Mesenteric fat pad (tissue), 1 donor: ENCODE measurements at places on chromosomes 1 and 21. TPM values are rescaled to one million over a fixed set of nuclear protein-coding genes. Genes with fewer than 3 reads are reported as not detected.

DNA sequence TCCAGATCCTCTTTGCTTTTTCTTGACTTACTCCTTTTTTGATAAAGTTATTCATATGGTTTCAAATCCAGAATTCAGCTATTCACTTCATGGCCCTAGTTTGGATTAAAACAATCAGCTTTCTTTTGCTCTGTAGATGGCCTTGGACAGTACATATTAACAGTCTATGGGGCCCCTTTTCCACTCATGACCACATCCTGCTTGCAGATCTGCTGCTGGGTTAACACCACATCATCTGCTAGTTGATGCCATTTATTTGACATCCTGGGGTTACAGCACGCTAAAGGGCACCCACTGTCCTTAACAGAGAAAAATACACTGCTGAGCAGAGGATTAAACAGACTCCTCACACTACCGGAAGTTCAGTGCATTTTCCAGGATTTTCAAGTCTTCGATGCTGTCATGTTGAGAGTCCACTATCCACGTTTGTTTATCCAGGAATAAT, 941 bp upstream of the IFI16 start:
- DNase-seq: no peak

GRCh38 chr1:32774950-32775634, 42.1 kb downstream of the YARS1 start:
- no peak for DNase-seq

- no peak for DNase-seq
Observed at GRCh38 chr1:10694274-10694632, 102.2 kb downstream of the CASZ1 start.

GRCh38 chr1:191690931-191691330, 467.3 kb upstream of the RGS18 start:
- no peak for DNase-seq

PADI4 gene
- total RNA-seq: 7.0 TPM

DNA sequence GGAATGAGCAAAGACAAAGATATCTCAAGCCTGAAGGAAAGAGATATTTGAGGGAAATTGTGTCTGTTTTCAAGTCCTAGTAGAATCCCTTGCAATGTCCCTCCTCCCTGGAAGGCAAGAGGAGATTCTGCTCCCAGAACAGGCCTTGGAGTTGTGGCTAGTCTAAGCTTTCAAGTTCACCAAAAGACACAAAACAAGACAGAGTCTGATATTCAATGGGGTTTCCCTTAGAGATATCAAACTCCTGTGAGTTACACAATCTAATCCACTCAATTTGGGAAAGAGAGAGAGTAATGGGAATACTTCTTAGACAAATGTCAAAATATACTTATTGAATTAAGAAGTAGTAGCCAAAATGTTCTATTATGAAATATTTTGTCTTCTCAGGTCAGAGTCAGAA, 162.8 kb upstream of the ADAMTS5 start:
- no peak for DNase-seq

- DNase-seq: no peak
Observed at GRCh38 chr1:81044708-81045107, 756.0 kb upstream of the ADGRL2 start.

GRCh38 chr1:195530961-195531360, 1077.3 kb downstream of the KCNT2 start:
- DNase-seq: no peak

DNA sequence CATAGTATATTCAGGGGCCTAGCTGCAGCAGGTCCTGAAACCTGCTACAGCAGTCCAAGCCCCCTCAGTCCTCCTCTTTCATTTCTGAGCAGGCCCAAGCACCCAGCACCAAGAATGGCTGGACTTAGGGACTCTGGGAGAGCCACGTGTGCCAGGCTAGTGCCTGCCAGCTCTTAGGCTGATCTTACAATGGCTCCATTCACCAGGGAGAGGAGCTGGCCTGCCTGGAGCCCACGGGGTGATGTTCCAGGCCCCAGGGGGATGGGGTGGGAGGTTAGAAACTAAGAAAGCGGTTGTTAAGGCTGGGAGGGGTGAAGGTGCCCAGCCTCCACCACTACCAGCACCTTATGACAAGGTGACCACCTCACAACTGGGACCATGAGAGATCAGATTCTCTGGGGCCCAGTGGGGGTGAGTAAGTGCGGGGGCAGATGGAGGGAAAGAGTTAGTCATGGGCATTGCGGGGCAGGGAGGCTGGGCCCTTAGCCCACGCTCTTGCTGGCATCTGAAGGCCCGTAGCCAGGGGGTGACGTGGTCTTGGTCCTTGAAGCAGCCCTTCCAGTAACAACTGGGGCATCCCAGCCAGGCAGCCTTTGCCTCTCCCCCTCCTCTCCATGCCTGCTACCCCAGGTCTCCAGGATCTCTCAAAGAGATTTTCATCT, 30.3 kb upstream of the CLIC4 start:
- DNase-seq: no peak

DNA sequence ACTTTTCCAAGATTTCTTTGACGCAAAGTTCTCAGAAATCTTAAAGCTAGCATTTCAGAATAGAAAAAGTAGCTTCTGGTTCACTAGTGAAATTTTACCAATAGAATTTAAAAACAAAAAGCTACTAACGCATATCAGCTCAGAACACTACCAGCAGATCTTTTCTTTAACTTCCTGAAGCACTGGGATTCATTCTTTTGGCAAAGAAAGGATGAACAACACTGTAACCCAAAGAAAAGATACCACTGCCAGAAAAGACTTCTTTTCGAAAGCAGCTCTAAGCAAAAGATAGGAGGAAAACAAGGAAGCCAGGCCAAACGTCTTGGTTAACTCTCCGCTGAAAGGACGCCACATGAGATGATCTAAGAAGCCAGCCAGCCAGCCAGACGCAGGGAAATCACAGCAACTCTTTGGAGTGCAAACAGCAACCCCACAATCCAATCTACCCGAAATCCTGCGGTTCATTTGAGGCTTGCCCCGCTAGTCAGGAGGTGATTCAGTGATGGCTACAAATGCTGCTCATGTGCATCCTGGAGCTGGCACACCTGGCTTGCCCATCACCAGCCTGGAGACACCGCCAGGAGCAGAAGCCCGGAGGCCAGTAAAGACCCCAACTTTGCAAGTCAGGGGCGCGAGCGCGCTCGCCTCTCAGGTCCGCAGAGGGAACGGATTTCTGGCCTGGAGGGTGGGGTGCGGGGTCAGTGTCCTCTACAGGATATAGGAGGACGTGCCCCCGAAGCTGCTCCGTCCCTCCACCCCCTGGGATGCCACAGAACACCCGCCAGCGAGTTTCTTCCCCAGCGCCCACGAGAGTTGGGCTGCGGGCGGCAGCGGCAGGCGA, 812 bp downstream of the NBPF1 start:
- DNase-seq: peak; percentile 94

ATP1B1 gene
- 13.4 TPM for total RNA-seq

DNA sequence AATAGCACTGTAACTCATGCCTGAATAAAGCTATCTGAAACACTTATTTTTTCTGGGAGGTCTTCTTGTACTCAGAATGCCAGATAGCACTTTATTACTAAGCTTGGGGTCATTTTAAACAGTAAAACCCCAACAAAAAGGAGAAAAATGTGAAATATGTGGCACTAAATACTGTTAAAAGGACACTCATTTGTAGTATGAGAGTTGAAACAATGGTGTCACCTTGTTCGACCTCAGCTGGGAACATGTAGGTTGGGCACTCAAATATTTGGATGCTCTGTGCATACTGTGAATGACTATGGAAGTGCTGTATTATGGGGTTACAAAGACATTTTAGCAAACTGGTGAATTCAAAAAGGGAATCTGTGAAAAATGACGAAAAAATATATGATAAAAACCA, 53.9 kb downstream of the SELENOF start:
- DNase-seq: no peak

- DNase-seq: no peak
Observed at GRCh38 chr1:223645903-223646302, 19.6 kb downstream of the CAPN8 start.

RAB25 gene
- not detected for total RNA-seq

DNA sequence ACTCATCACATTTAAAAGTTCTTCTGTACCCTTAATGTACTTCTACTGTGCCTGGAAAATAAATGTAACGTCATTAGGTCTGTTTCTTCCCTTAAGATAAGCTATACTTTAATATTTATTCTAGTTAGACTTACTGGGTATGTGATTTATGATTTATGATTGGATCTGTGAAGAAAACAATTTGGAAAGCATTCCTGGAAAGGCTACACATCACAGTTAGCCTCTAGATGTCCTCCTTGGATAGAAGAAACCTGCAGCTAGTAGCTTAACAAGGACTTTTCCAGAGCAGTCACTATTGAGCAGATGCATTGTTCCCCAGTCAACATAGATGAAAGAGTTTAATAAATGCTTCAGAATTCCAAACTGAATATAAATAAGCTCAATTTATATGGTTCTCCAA, 22.2 kb upstream of the ABL2 start:
- DNase-seq: no peak

- DNase-seq: peak; percentile 86
Observed at GRCh38 chr21:44723177-44724131, 12.1 kb upstream of the TSPEAR start.

CD1E gene
- total RNA-seq: not detected

DNA sequence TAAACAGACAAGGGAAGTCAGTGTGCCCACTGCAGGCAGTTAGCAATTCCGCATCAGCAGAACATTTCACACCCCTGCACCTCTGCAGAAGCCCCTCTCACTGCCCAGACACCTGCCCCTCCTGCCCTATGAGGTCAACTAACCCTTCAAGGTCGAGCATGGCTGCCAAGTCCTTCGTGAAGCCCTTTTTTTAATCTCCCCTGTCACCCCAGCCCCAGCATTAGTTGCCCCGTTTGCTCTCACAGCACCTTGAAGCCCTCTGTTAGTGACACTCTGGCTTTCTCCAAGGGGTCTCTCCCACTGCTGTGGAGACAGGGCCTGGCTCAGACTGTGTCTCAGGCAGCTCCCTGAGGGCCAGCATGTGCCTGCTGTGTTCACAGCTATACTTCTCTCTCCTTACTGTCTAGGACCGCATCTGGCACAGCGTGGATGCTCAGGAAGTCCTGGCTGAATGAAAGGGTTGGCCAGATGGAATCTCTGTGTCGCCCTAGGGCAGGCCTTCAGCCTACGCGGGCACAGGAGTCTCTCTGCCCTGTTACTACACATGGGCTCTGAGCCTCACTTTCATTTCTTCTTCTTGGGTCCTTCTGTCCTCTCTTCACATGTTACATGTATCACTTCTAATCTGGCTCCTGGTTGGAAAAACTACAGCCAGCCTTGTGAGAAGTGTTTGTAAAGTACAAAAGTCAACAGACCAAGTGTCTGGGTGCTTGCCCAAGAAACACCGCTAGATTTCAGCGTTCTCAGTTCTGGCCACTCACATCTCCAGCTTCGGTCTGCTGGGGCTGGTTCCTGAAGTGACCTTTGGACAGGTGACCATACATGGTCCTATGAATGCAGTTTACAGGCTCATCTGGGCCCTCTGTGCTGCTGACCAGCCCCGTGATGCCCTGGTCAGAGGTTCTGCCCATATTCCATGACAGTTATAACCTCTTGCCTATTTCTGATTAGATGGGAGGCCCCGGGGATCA, 19.7 kb downstream of the SLC2A1 start:
- DNase-seq: no peak

GRIK3 gene
- total RNA-seq: not detected

IRF2BP2 gene
- 108 TPM for total RNA-seq

DNA sequence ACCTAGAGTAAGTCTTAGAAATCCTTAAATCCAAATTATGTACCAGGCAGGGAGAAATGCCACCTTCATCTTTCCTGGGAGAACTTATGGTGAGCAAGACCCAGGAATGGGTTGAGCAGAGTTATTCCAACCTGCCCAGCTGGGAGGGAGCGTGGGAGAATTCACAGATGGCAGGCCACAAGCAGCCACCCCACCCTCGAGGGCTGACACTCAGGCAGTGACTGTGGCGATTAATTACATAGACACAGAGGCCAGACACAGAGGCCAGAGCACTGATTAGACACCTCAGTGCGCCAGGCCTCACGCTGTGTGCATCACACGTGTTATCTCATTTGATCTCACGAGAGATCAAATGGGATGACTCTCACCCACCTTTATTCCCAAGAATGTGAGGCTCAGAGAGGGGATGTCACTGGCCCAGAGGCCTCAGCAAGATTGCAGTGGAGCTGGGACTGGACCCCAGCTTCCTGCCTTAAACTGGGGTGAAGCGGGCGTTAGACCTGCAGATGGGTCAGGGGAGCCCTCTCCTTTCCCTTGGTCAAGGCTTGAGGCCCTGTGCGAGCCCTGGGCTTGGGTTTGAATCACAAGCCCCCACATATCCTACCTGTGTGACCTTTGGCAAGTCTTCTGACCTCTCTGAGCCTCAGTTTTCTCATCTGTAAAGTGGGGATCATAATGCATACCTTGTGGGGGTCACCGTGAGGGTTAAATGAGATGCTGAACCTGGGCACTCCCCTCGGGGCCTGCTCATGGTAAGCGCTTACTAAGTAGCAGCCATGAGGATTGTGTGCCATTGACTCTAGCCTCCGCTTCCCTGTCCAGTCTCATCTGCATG, 28.8 kb upstream of the PADI4 start:
- no peak for DNase-seq

GRCh38 chr1:220511179-220511578, 16.8 kb upstream of the MARK1 start:
- no peak for DNase-seq

DNA sequence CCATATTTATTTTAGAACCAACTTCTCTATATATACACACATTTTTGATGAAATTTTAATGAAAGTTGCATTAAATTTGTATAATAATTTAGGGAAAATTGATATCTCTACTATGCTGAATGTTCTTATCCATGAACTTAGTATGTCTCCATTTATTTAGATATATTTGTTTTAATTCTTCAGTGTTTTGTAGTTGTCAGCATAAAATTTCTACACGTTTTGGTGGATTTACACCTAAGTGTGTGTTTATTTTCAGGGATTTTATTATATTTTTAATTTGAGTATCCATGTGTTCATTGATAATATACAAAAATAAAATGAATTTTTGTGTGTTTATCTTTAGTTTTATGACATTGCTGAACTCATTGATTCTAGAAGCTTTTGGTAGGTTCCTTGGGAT, 36.7 kb downstream of the PCBP3 start:
- DNase-seq: no peak

- DNase-seq: no peak
Observed at GRCh38 chr1:47262787-47263413, 30.9 kb upstream of the TAL1 start.

DNA sequence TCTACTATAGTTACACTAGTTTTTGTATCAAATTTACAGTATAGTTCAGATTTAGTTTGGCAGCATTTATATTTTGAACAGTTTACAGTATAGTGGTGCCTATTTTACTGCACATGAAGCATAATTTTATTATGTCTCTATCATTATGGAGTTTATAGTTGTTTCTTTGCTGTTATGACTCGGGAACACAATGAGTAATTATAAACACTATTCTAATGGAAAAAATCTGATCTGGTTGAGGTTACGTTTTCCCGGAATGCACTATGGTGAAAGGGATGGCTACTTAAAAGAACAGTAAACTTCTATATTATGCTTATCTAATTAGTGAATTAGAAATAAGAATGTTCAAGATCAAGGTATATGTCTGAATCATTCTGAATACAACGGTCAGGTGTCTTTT, 10.6 kb downstream of the LCA5L start:
- DNase-seq: no peak
